ENCODE measurements at places on chromosomes 5 and 9.
A peak's percentile ranks its signal among the peaks of the same experiment; 100 is the strongest.

GRCh38 chr5:34674187-34674586, 18.1 kb downstream of the RAI14 start:
- no peak for DNase-seq

- DNase-seq, result peak; percentile 58
Observed at GRCh38 chr5:43020399-43020746, 19.7 kb downstream of the ANXA2R start.

DNA sequence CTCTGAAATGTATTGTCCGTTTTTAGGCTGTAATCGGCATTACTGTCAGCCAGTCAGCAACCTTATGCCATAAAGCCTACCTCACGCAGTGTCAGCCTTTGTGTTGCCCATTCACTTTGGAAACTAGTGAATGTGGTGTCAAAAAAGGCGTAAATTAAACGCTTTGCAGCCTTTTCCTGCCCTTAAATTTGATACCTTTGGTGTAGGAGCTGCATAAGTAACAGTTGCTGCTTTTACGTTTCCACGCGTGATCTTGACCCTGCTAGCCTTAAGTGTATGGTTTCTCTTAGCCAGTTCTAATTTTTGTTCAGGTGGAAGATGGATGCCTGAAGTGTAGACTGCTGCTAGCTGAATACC, 257.7 kb downstream of the EPB41L4A start:
- DNase-seq, result no peak

DNA sequence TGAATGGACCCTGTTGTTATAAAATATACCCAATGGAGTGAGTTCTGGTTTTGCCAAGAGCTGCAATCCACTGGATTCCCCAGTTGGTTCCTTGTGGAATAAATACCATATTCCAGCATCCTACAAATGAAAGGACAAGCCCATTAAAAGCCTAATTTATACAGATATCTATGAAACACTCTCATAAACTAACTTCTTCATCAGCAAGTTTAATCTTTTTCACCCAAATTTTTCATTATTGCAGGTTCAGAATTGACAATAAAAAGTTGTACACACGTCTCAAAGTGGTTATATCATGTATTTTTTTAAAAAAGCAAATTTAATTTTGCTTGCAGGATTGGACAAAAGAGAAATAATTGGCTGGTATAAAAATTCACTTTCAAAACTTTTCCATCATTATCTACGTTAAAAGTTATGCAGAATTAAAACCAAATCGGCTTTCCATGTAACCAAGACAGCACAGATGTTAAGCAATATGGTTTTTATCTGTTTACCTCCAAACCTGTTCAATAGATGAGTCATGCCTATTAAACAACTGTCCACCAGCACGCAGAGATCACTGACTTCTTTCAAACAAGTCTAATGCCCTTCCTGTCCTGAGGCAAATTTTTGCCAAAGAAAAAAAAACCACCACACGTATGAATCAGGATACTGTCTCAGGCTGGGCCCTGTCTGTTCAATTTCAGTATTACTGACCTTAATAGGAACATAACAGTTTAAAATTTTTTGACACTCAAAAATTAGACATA, 42.5 kb downstream of the CEMIP2 start:
- DNase-seq, result no peak

- DNase-seq, result no peak
Observed at GRCh38 chr5:2995667-2996066, 244.2 kb upstream of the IRX2 start.

DNA sequence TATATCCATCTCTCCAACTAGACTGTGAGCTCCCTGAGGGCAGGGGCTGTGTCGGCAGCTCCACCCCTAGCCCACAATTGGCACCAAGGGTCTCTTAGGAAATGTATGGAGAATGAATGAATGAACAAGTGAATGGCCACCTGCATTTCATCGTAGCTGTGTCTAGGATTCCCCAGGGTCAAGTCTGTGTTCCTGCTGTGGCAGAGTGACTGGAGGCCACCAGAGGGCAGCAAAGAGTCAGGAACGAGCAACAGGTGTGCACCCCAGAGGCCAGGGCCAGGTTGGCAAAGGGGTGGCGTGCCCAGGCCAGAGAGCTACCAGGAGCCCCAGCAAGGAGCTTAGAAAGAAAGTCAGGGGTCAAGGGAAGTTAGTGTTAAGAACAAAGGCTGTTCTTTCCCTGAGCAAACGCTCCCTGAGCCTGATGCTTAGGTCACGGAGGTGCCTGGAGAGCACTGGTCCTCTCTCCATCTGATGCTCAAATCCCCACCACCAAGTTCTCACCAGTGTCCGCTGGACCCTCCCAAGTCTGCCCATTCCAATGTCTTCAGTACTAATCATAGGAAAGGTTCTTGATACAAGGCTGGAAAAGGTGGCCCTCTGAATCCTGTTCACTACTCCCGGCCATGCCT, 160.7 kb downstream of the PAX5 start:
- peak; percentile 53 for DNase-seq

All from NCI-H2029 (cell line).